PC-3 (cell line): ENCODE measurements at places on chromosomes 5 and 9. TPM values are rescaled to one million over a fixed set of nuclear protein-coding genes. Genes with fewer than 3 reads are reported as not detected.

GGTA1 gene
- not detected in 2 replicates for total RNA-seq

RMRP gene
- 23,421 and 36,790 TPM in 2 replicates for total RNA-seq

- H3K27me3 ChIP-seq = peaks cover 3% of the 10 kb centered on the region; the same call in 1 of the 2 replicates
- no peaks in the 10 kb centered on the region for H3K36me3 ChIP-seq
- no peak overlapping the region for H3K27ac ChIP-seq
Measured at GRCh38 chr9:34741628-34742027, 31.7 kb upstream of the CCL21 start.

DNA sequence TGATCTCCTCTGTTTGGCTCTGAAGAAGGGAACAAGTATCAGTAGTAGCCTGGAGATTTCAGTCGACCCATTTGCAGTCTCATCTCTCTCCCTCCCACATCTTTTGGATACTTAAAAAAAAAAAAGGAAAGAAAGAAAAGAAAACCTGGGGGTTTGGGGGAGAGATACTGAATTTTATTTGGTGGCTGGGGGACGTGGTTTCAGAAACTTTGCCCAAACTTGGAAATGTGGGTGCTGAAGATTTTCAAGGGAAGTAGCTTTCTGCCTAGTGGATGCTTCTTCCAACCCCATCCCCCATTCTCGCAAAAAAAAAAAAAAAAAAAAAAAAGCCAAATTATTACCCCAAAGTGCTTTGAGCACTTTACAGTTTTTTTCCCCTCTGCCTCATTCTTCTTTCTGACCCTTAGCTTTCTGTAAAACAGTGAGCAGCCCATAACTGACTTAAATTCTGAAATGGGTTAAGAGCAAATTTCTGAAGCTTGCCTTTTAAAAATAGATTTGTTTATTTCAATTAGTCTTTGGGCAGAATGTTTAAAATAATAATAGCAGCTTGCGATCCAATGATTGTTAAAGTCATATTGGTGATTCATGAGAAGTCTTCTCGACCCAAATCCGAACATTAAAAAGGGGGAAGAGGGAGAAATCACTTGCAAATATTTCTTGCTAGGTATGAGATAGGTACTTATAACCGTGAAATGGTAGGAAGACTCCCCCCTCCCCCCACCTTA, 894 bp downstream of the FST start:
- H3K4me3 ChIP-seq = peak overlapping the region; percentile 97
- no peak for DNase-seq
- H3K36me3 ChIP-seq = peaks cover 49% of the 10 kb centered on the region
- H3K27me3 ChIP-seq = no peaks in the 10 kb centered on the region
- H3K27ac ChIP-seq = peak overlapping the region; percentile 96
